ENCODE measurements at places on chromosomes 4 and X. TPM values are rescaled to one million over a fixed set of nuclear protein-coding genes. Genes with fewer than 3 reads are reported as not detected.

GRCh38 chrX:103722505-103722904 is 11.8 kb downstream of the TMEM31 start:
- no peaks in the 10 kb centered on the region for H3K4me1 ChIP-seq
- no peaks in the 10 kb centered on the region for H3K36me3 ChIP-seq
- no peaks in the 10 kb centered on the region for H3K27me3 ChIP-seq
- H3K4me3 ChIP-seq: no peak overlapping the region
- DNase-seq: no peak

DNA sequence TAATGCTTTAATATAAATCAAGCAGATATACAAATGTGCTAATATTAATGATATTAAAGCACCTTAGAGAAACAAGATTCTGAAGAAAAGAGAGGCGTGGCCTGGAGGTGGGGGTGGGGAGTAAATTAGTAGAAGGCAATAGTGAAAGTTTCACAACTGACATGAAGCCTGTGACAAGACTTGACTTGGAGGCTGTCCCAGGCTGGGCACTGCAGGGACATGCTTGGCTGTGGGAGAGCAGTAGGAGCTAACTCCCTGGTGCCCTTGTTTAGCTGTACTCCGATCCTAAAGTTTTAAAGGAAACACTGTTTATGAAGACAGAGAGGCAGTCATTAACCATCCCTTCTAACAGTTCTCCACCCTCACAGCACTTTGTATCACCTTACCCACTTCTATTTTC is 239.0 kb upstream of the MAB21L2 start:
- no peak overlapping the region for H3K27ac ChIP-seq
- no peak overlapping the region for H3K4me3 ChIP-seq
- no peaks in the 10 kb centered on the region for H3K36me3 ChIP-seq
- no peaks in the 10 kb centered on the region for H3K27me3 ChIP-seq
- DNase-seq: peak; percentile 43
- peaks cover 4% of the 10 kb centered on the region for H3K4me1 ChIP-seq

Gene TSPAN7
- polyA plus RNA-seq: 49.3 TPM

- no peak overlapping the region for H3K4me3 ChIP-seq
- H3K27ac ChIP-seq: peak overlapping the region; percentile 48
Measured at GRCh38 chr4:95255396-95256107, 293.2 kb downstream of the UNC5C start.

- no peaks in the 10 kb centered on the region for H3K36me3 ChIP-seq
- peaks cover 8% of the 10 kb centered on the region for H3K4me1 ChIP-seq
- no peak within 1 kb of the TSS for H3K4me3 ChIP-seq
- DNase-seq: no peak
Measured at GRCh38 chr4:89894649-89895550, at the start of gene MMRN1. Gene MMRN1, plus strand, starts transcription at chr4:89894854. Its CDS starts 118 bp downstream, at chr4:89894972.

GRCh38 chrX:154717824-154718223 is 33.1 kb downstream of the GAB3 start:
- no peak overlapping the region for H3K4me3 ChIP-seq
- peak overlapping the region; percentile 81 for H3K27ac ChIP-seq
- H3K36me3 ChIP-seq: no peaks in the 10 kb centered on the region
- peaks cover 28% of the 10 kb centered on the region for H3K4me1 ChIP-seq
- H3K27me3 ChIP-seq: no peaks in the 10 kb centered on the region

Data from heart right ventricle (tissue), 16 donors.